ENCODE measurements at places on chromosomes 7 and 10.

GRCh38 chr7:45644237-45644636, 70.1 kb downstream of the ADCY1 start:
- peak; percentile 46 for DNase-seq

DNA sequence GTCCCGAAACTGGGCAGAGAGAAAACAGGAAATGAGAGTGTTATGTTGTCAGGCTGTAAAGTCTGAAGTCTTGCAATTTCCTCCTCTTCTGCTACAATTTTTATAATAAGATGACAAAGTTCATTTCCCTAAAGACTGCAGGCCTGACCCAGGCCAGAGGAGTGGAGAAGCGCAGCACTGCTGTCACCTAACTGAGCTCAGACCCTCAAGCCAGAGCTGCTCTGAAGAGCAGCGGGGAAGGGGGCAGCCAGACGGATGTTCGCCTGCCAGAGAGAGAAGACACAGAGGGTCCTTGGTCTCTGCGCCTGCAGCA, 12.6 kb upstream of the AOAH start:
- no peak for DNase-seq

DNA sequence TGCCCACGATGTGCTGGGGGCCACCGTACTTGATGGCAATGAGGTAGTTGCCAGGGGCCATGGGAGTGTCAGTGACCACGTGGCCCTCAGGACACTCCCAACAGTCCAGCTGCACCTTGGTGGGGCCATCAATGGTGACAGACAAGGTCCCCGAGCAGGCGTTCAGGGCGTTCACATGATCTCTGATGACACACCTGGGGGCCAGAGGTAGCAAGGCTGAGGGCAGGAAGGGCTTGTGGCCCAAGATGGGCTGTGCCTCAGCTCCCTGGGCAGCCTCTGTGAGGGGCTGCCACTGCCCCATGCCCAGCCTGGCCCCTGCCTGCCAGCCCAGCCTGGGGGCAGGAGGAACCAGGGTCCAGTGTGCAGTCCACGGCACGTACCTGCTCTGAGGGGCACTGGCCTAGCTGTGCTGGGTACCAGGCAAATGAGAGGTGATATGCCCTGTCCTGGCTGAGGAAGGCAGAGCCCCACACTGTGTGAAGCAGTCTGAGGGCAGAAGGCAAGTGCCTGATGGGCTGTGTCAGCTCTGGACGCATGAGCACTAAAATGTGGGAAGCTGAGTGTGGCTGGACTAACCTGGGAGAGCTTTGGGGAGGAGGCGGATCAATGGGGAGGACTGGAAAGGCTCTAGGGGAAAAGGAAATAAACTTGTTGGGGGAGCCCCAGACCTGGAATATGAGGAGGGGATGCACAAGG, 3.5 kb upstream of the KCP start:
- DNase-seq, result peak; percentile 46

- no peak for DNase-seq
Measured at GRCh38 chr7:24213311-24213710, 70.7 kb upstream of the NPY start.

GRCh38 chr7:135879233-135879632, 97.9 kb downstream of the MTPN start:
- DNase-seq, result no peak

GRCh38 chr7:84975586-84976185, 211.2 kb downstream of the SEMA3D start:
- DNase-seq, result no peak

- DNase-seq, result no peak
Measured at GRCh38 chr7:6186577-6186976, 85.8 kb downstream of the CYTH3 start.

GRCh38 chr7:131105294-131105798, 222.3 kb upstream of the MKLN1 start:
- DNase-seq, result no peak

GRCh38 chr10:78435484-78436221, 402.0 kb downstream of the RPS24 start:
- no peak for DNase-seq

DNA sequence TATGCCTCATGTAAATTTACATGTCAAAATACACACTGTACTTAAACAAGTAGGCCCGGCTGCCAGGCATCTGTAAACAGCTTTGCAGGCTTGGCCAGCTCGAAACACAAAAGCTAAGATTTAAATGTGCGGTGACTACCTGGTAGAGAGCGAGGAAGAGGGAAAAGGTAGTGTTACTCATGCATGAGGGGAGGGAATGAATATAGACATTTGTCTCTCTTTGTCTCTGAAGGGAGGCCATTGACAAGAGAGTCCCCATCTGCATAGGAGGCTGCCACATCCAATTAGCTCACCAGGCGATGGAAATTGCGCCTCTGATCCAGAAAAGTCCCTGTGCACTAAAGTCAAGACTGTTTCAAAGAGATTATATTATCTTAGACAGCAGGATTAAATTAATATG, 535.8 kb downstream of the PTPRN2 start:
- no peak for DNase-seq

GRCh38 chr7:118615-119391, 73.6 kb upstream of the FAM20C start:
- no peak for DNase-seq

GRCh38 chr7:39554583-39555165, 11.5 kb upstream of the YAE1 start:
- DNase-seq, result no peak

GRCh38 chr7:83879063-83879462, 230.1 kb upstream of the SEMA3E start:
- DNase-seq, result no peak

GRCh38 chr7:42991913-42992591, 59.9 kb downstream of the MRPL32 start:
- DNase-seq, result no peak

GRCh38 chr10:61903928-61904344, 2.4 kb downstream of the ARID5B start:
- DNase-seq, result no peak

GRCh38 chr7:6637544-6638229, 569 bp downstream of the ZNF316 start:
- DNase-seq, result peak; percentile 84

- DNase-seq, result no peak
Measured at GRCh38 chr7:8590791-8591190, 157.4 kb downstream of the NXPH1 start.

- DNase-seq, result no peak
Measured at GRCh38 chr10:60479305-60480020, 89.8 kb upstream of the ANK3 start.

DNA sequence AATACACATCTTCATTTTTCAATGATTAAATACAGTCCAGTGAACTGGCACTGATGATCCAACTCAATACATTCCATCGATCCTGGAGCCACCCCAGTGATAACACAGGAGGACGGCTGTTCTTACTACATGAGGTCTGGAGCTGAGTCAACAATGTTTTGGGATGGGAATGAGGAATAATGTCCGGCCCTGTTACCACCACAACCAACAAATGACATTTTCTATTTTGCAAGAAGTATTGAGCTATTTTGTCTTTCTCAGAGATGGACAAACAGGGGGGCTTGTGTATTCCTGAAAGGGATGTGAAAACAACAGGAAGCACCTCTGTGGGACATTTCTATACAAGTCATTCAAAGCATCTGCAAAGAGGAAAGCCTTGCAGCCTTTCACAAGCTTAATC, 249.2 kb downstream of the PARD3 start:
- no peak for DNase-seq

DNA sequence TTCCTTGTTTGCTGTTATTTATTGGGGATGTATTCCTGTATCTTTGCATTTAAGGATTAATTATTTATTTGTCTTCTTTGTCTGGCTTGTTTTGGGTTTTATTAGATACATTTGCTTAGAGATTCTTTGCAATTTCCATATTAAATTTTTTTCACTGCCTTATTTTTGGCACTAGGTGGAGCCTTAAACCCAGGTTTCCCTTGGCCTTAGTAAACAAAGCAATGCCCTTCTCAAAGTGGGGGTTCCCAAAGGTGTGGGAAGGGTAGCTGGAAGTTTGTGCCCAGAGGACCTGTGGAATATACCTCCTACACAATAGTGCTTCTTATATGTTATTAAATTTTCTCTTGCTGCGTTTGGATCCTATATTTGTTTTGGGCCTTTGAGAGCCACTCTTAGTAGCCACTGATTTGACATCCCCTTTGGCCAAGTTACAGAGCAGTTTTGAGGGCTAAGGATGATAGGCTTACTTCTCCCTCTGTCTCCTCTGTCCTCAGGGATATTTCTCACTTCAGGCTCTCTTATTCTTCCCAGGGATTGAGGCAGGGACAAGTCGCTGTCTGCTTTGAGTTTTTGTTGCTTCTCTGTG, 162.3 kb downstream of the ITGB1 start:
- DNase-seq, result no peak

DNA sequence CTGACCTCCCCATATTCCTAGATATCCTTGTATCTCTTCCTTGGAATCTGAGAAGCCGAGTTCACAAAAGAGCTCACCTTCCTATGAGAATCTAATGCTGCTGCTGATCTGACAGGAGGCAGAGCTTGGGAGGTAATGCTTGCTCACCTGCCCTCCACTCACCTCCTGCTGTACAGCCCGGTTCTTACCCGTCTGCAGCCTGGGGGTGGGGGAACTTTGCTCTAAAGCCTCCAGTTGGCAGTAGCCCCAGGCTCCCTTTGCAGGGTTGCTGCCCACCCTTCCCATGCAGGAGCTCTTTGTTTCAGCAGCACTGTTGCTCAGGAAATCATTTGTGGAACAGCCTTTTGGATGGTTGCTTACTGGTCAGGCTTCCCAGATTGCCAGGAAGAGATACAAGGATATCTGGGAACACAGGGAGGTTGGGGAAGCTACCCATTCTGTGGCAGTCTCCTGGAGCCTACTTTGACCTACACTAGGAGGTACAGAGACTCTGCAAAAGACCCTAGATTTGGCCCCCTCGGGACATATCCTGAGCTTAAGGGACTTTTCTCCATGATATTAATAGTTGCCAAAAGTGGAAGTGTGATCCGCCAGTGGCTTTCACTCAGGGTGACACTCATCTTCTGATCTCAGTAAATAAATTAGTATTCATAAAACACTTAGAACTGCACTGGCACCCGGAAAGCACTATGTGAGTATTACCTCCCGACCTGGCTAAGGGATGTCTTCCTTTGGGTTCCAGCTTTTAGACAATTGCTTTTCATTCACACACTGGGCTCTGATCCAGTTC, 363.7 kb upstream of the PODXL start:
- DNase-seq, result no peak

GRCh38 chr7:149027055-149027454, 1.2 kb downstream of the PDIA4 start:
- DNase-seq, result no peak

DNA sequence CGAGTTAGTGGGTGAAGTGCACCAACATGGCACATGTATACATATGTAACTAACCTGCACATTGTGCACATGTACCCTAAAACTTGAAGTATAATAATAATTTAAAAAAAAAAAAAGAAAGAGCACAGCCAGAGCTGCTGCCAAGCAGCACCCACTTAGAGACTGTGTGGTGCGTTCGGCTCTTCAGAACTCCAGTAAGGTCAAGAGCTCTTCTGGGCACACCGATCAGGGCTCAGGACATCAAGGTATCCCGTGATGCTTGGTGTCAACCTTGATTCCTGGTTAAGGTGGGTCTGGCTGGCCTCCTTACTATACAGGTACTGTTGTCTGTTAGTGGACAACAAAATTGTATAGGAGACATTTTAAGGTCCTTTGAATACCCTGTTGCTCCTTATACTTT, 385.7 kb upstream of the AKR1E2 start:
- DNase-seq, result no peak

GRCh38 chr10:131207176-131207575, 104.3 kb downstream of the TCERG1L start:
- DNase-seq, result peak; percentile 13

GRCh38 chr7:34939175-34939574, 98.1 kb downstream of the DPY19L1 start:
- DNase-seq, result no peak

DNA sequence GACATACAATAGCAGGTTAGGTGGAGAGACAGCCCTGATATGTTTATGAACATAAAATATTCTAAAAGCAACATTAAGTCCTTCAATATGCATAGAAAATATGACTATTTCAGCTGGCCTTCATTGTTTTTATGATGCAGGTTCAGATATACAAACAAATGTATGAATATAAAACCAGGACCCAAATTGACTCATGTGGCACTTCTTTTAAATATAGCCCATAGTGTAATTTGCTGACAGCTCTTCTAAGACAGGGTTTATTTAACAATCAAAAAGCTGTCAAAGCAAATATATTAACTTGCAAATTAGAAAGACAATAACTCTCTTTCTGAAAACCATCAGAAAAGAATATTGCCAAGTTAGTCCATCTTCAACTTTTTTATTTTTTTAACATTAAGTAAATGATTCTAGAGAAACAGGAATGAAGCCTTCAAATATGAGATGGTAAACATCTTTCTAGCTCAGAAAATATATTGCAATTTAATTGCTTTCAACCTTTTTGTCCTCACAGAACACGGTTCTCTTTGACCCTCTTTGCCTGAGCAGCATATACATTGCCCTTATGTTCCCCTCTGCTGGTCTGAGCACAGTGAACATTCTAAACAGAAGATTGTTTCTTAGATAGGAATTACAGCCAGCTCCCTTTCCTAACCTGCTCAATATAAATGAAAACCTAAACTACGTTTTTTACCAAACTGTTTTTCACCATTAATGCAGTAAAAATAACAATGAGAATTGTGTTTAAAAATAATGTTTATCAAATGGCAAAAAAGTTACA, 82.8 kb downstream of the CACNA2D1 start:
- no peak for DNase-seq

- DNase-seq, result peak; percentile 9
Measured at GRCh38 chr10:124255556-124255955, 162.2 kb upstream of the CHST15 start.

DNA sequence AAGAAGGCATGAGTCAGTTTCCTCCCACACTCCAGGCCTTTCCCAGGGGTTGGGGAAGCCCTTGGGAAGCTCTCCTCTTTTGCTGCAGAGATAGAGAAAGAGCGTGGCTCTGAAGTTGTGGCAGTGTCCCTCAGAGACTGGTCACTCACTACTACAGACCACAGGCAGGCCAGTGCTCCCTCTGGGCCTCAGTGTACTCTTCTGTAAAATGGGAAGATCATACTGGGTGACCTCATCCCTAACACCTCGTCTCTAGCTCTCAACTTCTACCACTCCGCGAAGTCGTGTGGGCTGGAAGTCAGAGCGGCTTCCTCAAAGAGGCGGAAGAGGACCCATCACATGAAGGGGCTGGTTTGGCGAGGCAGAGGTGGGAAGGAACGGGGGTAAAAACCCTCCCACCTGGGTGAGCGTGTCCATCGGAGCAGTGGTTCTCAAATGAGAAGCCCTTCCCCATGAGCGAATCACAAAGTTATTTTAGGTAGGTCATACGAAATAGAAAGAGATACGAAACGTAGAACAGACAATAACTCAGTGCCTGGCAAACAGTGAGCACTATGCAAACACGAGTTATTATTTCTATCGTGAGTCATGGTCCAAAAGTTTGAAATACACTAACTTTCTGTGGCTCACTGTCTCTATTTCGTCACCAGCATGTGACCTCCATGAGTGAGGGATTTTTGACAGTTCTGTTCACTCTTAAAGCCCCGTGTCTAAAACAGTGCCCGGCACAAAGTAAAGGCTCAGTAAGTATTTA, 32.7 kb downstream of the PRKAG2 start:
- no peak for DNase-seq

- no peak for DNase-seq
Measured at GRCh38 chr7:45697576-45698136, 123.5 kb downstream of the ADCY1 start.
